ENCODE measurements at places on chromosomes 11 and 22.
A peak's percentile ranks its signal among the peaks of the same experiment; 100 is the strongest.

DNA sequence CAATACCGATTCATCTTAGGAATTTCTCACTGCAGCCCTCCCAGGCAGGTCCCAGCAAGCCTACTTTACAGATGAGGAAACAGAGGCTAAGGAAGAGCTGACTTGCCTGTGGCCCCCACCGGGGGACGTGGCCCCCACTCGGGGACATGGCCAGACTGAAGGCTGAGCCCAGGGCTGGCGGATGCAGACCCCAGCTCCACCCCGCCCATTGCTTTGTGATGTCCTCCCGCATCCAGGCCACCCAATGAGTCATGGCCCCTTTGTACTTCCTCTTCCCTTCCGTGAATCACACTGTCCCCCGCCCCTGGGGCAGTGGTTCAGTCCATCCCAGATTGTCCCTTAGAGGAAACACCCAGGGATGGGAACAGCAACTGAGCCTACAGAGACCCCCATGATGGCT lies 116.0 kb upstream of the ANO1 start:
- DNase-seq: no peak

DNA sequence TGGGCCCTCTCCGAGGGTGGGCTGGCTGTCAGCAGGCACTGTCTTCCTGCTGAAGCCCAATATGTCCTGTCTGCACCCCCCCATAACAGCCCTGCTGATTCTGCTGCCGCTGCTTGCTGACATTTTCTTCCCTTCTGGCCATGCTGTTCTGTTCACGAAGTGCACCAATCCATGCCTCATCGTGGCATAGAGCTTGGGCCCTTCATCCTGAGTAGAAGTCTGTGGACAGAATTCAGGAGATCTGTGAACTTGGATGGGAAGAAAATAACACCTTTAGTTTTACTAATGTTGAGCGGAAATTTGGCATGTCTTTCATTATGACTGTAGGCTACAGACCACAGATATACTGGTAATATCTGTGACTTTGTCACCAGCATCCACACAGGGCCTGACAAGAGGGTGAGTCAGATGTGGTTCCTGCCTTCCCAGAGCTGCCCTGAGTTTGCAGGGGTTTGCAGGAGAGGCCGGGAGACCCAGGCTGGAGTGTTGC lies 14.1 kb upstream of the KIAA0930 start:
- DNase-seq: no peak

- DNase-seq: no peak
These were observed 16.0 kb downstream of the USP47 start for GRCh38 chr11:11857769-11858168.

GRCh38 chr11:12981676-12982522 lies 27.2 kb upstream of the RASSF10 start:
- no peak for DNase-seq

DNA sequence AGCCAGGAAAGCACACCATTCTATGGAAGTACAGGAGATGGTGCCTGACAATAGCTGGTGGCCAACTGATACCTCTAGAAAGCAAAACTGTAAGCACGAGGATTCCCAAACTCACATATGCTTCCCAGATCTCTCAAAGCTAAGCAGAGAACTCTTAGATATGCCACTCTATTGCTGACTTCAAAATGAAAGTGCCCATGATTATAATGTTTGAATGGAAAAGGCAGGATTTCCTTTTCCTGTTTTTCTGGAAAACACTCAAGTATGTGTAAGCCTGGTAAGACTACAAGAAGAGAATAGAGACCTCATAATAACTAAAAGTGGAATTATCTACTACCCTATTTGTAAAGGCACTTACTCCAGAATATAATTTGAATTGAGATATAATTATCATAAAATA lies 2.6 kb upstream of the CARD18 start:
- no peak for DNase-seq

DNA sequence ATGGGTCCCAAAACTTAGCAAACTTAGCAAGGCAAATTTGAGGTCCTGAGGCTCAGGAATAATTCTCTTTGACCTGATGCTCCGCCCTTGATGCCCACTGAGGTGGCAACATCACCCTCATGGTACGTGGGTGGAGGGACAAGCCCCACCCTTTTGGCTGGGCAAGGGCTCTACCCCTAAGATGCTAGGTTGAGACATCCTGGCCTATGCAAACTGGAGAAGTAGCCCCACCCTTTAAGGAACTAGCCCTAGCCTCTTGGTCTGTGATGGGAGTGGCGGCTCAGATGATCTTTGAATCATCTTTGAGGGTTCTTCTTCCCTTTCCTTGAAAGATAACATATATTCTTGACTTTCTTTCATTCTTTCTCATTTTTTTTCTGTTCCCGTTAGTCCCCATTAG lies 32.9 kb downstream of the CABIN1 start:
- peak; percentile 73 for DNase-seq

GRCh38 chr22:41290262-41291221 lies 4.6 kb upstream of the RANGAP1 start:
- DNase-seq: no peak

DNA sequence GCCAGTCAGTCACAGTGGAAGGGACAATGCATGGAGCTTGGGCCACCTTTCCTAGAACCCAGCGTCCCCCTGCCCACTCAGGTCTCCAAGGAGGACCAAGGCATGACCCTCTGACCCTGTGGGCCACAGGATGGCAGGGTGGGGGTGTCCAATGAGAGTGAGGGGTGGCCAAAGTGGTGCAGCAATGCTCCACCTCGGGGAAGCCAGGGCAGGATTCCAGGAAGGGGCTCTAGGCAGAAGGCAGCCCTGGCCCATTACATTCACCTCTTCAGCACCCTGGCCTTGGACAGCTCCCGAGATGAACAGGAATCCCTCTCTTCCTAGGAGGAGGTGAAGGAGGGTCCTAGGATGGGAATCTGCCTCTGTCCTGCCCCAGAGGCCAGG lies 597.5 kb downstream of the BRD1 start:
- peak; percentile 24 for DNase-seq

All from hematopoietic multipotent progenitor cell treated with erythropoietin and hydrocortisone succinate and interleukin-3 and kit ligand, for 4 days (in vitro differentiated cells).